Activated naive CD8-positive, alpha-beta T cell treated with anti-CD3 and anti-CD28 coated beads, Interleukin-2, amount 50 U/mL, for 16 hours (primary cell): ENCODE measurements at places on chromosomes 7 and 10.

- DNase-seq: no peak
Observed at GRCh38 chr7:133723044-133723443, 404.1 kb upstream of the LRGUK start.

DNA sequence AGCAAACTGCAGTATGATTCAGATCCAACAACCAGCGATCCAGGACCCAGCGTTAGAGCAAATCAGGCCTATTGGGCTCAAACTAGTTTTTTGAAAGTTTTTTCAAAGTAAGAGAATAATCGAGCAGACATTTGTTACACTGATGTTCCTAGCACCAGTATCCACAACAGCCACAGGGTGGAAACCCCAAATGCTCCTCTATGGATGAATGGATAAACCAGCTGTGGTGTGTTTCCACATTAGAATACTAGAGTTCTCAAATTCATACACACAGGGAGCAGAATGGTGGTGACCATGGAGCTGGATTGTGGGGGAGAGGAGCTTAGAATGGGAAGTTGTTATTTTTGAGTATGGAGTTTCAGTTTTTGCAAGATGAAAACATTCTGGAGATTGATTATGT, 60.7 kb downstream of the PDIA4 start:
- no peak for DNase-seq

DNA sequence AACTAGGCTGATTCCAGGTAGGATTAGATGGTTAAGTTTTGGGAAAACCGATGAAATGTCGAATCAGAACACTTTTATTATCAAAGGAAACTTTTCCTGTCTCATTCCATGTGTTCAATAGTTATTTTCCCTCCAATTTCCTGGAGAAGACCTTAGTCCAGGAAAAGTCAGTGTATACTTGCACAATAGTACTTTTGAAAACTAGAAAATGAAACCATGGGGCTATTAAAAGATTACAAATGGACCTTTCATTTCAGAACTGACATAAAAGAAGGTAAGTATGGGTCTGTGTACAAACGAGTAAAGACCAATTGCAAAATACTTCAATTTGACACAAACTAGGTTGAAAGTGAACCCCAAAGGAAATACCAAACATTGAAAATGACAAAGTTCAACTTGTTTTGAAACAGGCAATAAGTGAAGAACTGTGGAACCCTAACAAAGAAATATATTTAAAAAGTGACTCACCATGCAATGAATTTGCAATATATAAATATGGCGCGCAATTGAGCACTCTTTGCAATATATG, 2.1 kb downstream of the AVPI1 start:
- no peak for DNase-seq

DNA sequence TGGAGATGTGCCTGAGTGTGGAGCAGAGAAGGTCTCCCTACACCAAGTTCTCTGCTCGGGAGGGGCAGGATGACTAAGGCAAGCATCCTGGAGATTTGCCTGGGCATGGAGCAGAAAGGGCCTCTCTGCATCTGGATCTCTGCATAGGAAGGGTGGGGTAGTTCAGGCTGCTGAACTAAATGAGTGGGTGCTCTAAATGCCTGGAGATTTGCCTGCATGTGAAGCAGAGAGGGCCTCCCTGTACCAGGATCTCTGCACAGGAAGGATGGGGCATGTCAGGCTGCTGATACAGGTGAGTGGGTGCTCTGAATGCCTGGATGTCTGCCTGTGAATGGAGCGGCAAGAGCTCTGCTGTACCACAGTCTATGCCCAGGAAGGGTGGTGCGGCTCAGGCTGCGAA, 680.7 kb downstream of the SUGCT start:
- DNase-seq: no peak

- no peak for DNase-seq
Observed at GRCh38 chr10:119849944-119850343, 22.7 kb downstream of the MCMBP start.

- DNase-seq: no peak
Observed at GRCh38 chr10:82319074-82319473, 444.1 kb downstream of the NRG3 start.

DNA sequence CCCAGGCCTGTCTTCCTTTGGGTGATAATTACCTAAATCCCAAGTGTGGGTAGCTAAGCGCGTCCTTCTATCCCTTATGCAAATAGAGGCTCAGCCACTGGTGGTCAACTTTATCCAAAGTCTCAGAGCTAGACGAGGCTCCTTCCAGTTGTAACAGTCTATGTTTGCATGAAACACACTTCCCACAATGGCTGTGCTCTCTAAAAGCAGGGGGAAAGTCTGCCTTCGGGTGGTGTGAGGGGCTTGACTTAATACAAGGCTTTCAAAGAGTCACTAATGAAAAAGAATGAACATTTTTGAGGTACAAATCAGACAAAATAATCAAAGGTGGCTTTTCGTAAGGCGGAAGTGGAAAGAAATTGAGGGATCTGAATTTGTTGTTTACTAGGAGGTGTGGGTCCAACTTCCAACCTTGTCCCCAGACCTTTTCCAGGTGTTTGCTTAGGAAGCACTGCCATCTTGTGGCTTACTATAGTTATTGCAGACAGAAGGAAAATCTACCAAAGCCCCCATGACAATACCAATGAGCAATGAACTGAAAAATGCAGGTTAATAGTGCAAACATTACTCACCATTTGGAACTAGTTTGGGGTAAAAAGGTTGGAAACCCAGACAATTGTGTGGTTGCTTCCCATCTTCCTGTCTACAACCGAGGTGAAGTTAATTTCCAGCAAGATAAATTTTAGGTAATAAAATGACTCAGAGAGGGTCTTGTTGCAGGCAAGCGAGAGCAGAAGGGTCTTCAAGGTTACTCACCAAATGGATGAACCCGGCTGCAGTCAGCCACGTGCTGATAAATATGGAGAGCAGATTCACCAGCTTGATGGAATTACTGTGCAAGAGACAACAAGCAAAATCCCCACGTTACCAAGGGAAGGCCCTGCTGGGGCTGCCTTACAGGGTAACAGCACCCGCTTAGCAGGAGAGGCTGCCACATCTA, 525.7 kb downstream of the KCNMA1 start:
- DNase-seq: no peak

- DNase-seq: no peak
Observed at GRCh38 chr7:80385508-80385907, 126.4 kb downstream of the GNAT3 start.

- no peak for DNase-seq
Observed at GRCh38 chr7:129187681-129188371, 607 bp upstream of the SMO start.

DNA sequence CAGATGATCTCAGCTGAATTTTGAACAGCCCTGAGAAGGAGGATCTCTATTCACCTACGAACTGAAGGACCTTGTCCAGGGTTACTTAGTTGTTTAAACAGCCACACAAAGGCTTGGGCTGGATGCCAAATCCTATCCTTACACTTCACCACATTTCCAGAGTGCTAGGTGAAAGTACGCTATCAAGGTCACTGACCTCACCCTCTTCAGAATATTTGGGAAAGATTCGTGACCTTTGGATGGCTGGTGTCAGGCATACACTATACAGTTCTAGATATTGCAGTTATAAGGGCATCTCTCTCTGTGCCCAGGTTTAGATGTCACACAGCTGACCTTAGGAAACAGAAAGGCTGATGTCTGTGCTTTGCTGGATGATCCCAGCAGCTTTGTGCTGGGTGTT, 61.2 kb upstream of the ABLIM1 start:
- DNase-seq: no peak

- DNase-seq: no peak
Observed at GRCh38 chr7:118184565-118184940, 589 bp downstream of the LSM8 start.
